ENCODE measurements at places on chromosomes 16 and 17.

DNA sequence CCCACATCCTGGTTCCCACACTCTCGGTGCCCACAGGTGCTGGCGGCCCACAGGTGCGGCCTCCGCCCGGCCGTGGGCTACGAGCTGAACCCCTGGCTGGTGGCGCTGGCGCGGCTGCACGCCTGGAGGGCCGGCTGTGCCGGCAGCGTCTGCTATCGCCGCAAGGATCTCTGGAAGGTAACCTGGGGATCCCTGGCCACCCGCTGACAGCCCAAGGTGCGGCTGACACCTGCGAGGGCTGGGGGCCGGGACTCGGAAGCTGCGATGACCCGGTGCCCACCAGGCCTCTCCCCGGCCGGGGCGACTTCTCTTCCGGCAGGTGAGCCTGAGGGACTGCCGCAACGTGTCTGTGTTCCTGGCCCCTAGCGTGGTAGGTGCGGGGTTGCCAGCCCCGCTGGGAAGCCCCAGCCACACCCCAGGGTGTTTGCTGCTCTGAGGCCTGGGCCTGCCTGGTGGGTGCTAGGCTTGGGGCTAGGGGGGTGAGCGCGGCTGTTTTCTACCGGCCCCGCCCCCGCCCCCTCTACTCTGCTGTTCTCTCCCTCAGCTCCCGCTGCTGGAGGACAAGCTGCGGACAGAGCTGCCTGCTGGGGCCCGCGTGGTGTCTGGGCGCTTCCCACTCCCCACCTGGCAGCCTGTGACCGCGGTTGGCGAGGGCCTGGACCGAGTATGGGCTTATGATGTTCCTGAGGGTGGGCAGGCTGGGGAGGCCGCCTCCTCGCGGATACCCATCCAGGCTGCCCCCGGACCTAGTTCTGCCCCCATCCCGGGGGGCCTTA, 1.0 kb downstream of the ANTKMT start:
- no peaks in the 10 kb centered on the region for H3K27me3 ChIP-seq
- no peak overlapping the region for H3K27ac ChIP-seq
- peaks cover 20% of the 10 kb centered on the region for H3K4me1 ChIP-seq
- no peaks in the 10 kb centered on the region for H3K36me3 ChIP-seq

DNA sequence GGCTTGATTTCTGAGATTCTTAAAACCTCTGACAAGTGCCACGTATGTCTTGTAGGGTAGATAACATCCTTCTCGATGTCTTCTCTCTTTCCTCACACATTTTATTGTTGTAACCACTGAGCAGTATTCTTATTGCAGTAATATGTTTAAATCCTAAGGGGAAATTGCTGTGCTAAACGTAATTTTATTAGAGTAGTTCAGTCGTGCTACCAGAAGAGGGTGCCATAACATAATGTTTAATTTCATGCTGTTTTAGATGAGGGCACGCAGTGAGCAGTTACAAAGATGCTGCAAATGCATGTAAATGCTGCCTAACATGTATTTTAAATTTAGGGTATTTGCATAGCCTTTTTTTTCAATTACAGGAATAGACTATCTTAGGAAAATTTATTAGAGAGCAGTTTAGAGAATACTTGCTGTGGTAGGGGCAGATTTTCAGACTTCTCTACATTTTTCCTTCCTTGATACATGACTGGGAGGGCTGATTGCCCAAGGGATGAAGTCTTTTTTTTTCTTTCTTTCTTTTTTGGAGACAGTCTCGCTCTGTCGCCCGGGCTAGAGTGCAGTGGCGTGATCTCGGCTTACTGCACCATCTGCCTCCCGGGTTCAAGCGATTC, 51.7 kb downstream of the GAN start:
- H3K27me3 ChIP-seq = no peaks in the 10 kb centered on the region
- no peak overlapping the region for H3K27ac ChIP-seq
- H3K4me1 ChIP-seq = no peaks in the 10 kb centered on the region
- H3K36me3 ChIP-seq = peaks cover 12% of the 10 kb centered on the region
- DNase-seq = peak; percentile 68

GRCh38 chr16:77500934-77501664, 66.3 kb upstream of the ADAMTS18 start:
- no peaks in the 10 kb centered on the region for H3K36me3 ChIP-seq
- H3K27me3 ChIP-seq = no peaks in the 10 kb centered on the region

DNA sequence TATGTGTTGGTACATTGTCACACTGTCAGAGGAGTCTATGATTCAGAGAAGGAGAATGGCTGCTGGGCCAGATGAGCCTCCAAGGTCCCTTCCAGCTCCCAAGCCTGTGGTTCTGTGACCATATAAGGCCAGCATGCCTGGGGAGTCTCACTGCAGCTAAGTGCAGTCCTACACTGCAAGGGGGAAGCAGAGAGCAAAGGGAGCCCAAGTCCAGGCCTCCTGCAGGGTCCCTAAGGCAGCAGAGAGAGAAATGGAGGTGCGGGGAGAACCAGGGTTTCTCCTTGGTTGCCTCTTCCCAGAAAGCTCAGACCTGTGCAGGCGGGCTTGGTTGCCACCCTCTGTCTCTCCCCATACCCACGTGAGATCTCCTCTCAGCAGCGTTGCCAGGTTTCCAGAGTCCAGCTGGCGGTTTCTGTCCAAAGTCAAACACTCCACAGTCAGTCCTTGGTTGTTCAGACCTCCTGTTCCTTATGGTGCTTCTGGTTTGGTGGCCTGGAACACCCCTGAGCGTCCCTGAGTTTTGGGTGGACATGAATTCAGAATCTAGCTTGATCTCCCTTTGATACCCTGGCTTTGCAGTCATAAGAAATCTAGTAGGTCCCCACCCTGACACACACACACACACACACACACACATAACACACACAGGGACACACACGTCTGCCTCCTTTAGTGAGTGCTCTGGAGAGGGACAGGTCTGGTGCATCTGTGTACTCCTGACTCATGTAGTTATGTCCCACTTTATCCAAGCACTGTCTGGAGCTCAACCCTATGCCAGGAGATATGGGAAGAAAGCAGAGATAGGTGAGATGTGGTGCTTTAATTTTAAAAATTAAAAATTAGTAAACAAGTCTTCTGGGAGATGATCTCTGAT, 78.8 kb downstream of the GNAO1 start:
- no peak overlapping the region for H3K4me3 ChIP-seq
- no peak overlapping the region for H3K27ac ChIP-seq
- peaks cover 23% of the 10 kb centered on the region for H3K27me3 ChIP-seq
- no peaks in the 10 kb centered on the region for H3K4me1 ChIP-seq

DNA sequence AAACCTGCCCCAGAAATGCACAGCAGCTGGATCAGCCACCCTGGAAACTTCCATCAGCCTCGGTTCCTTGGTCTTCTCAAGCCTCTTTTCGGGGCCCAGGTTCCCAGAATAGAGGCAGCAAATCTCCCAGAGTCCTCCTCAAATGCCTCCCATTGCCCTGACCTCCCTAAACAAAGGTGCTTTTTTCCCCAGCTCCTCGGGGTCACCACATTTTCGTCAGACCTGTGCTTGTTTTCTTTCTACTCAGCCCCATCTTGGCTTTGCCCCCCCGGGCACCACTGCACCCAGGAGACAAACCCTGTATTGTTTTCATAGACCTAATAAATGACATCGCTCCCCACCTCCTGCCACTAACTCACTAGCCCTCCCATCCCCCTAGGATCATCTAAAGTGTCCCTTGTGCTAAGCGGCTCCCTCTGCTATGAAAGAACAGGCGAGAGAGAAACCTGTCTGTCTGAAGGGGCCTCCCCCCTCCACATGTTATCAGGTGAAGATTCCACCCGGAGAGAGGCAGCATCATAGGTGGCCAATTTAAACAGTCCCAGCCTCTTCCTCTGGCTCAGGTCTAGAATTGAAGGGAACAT, 451.1 kb downstream of the SOX9 start:
- no peak overlapping the region for H3K4me3 ChIP-seq
- no peak overlapping the region for H3K27ac ChIP-seq
- no peaks in the 10 kb centered on the region for H3K27me3 ChIP-seq
- no peaks in the 10 kb centered on the region for H3K36me3 ChIP-seq
